ENCODE measurements at places on chromosomes 5 and 9.

GRCh38 chr9:71223953-71224538, 102.6 kb upstream of the TRPM3 start:
- DNase-seq = no peak

- no peak for DNase-seq
These were observed 29.9 kb upstream of the MYOT start for GRCh38 chr5:137837491-137838394.

- no peak for DNase-seq
These were observed 74.4 kb upstream of the RUSC2 start for GRCh38 chr9:35415402-35416097.

DNA sequence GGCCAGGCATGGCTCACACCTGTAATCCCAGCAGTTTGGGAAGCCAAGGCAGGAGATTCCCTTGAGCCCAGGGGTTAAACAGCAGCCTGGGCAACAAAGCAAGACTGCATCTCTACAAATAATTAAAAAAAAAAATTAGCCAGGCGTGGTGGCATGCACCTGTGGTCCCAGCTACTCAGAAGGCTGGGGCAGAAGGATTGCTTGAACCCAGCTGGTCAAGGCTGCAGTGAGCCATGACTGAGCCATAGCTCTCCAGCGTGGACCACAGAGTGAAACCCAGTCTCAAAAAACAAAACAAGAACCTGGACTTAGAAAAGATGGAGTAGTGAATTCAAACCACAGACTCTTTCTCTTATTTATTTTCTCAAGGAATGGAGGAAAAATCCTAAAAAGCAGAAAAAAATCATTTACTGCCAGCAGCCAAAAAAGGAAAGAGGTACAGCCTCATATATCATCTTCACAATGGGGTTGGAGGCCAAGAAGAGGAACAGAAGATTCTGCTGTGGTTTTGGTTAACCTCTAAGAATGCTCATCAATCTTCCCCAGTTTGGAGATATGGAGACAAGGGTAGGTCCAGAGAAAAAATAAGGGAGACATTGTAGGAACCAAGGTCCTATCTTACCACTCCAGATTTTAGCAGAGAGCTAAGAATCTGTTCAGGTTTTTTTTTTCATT, 40.0 kb upstream of the MYO10 start:
- DNase-seq = no peak

- DNase-seq = no peak
These were observed 457.3 kb downstream of the DMAC1 start for GRCh38 chr9:7342229-7342628.

DNA sequence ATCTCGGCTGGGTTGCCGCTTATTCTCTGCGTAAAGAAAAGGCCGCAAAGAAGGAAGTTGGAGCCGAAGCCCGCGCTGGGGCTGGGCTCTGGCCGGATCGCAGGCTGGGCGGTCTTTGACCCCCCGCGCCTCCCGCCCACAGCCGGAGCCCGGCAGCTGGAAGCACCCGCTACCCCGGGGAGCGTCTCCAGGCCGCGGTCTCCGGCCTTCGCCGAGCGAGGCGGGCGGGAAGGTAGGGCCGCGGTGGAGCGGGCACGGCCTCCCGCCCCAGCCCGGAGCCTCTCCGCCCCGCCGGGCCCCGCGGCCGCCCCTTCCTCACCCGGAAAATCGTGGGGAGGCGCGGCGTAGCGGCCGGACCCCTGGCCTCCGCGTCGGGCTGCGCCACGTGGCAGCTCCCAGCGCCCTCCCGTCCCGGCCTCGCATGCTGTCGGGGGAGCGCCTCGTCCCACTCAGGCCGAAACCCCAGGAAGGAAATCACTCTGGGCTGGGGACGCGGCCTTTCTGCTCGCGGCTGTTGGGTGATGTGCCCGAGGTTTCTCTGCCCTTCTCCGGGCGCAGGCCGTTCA, 12.0 kb downstream of the FOXD1 start:
- no peak for DNase-seq

DNA sequence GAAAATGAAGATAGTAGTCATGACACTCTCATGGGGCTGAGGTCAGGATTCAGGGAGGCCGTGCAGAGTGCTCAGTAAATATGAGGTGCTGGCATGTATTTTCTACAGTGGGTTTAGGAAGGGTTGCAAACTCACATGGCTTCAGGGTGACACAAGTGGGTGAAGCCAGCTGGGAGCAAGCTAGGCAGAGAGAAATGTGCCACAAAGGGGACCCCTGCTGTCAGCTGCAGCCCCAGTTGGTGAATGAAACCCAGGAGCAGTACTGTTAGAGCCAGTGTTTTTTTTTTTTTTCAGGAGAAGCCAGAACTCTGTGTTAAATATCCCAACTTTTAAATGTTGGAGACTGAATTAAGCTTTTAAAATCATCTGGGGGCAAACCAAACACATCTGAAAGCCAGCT, 75.3 kb downstream of the INSYN2B start:
- DNase-seq = no peak

DNA sequence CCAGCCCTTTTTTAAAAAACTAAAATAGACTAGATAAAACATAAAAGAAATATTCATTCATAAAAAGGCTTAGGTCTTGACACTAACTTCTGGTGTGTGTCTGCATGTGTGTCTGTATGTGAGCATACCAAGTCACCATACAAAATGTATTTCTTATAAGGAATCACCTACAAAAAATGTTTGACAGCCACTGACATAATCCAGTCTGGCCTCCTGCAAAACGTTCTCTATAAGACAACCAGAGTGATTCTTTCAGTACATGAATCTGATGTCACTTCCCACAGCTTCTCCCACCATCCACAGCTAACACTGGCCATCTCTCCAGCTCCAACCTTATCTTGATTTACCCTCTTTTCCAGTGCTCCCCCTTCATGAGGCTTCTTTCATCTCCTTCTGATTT, 192.3 kb downstream of the TLE1 start:
- no peak for DNase-seq

DNA sequence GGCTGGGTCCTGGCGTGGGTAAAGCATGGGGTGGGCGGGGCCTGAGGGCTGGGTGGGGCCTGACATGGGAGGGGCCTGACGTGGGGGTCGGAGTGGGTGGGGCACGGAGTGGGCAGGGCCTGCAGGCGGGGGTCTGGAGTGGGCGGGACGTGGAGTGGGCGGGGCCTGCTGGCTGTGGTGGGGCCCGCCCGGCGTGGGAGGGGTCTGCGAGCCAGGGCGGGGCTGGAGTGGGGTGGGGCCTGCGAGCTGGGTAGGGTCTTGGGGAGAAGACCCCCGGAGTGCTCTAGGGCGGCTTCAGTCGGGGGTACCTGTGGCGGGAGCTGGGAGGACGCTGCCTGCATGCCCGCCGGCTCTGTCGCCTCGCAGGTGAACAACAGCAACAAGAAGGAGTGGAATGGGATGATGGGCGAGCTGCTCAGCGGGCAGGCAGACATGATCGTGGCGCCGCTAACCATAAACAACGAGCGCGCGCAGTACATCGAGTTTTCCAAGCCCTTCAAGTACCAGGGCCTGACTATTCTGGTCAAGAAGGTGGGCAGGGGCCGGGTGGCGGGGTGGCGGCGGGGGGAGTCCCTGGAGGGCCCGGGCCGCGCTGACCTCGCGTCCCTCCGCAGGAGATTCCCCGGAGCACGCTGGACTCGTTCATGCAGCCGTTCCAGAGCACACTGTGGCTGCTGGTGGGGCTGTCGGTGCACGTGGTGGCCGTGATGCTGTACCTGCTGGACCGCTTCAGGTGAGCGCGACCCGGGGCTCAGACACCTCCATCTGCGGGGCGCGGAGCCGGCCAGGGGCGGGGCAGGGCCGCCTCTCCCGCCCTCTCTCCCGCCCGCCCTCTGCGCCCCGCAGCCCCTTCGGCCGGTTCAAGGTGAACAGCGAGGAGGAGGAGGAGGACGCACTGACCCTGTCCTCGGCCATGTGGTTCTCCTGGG, 8.0 kb downstream of the LRRC26 start:
- DNase-seq = no peak

DNA sequence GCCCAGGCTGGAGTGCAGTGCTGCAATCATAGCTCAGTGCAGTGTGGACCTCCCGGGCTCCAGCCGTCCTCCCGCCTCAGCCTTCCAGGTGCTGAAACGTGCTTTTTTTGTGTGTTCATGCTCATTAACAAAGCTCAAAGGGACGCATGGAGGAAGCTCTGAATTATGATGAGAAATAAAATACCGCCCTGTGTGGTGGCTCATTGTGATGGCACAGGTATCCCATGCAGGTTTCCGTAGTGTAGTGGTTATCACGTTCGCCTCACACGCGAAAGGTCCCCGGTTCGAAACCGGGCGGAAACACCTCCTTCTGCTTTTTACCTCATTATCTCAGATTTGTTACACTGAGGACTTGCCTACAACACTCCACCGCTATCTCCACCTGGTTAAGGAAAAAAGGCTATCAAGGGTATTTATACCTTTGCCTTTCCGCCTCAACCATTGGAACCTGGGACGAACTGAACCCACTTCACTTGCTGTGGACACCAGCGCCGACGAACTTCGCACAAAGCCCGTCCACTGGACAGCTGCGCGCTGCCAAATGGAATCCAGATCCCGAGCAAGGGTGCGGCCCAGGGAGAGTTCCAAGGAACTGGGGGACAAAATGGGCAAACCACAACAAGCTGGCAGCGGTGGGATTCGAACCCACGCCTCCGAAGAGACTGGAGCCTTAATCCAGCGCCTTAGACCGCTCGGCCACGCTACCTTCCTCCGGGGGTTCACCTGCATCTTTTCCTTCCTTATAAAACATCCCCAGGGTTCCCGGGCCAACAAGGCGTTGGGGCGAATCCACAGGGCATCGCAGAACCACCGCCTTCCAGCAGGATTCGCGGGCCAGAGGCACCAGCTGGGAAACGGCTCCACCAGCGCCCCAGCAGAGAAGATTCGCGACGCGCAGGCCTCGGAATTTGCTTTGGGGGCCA, 26.3 kb downstream of the OR2V2 start:
- no peak for DNase-seq

GRCh38 chr5:74257645-74258313, 382.7 kb downstream of the ENC1 start:
- DNase-seq = peak; percentile 84

- DNase-seq = no peak
These were observed 46.0 kb upstream of the FREM1 start for GRCh38 chr9:14956208-14956607.

DNA sequence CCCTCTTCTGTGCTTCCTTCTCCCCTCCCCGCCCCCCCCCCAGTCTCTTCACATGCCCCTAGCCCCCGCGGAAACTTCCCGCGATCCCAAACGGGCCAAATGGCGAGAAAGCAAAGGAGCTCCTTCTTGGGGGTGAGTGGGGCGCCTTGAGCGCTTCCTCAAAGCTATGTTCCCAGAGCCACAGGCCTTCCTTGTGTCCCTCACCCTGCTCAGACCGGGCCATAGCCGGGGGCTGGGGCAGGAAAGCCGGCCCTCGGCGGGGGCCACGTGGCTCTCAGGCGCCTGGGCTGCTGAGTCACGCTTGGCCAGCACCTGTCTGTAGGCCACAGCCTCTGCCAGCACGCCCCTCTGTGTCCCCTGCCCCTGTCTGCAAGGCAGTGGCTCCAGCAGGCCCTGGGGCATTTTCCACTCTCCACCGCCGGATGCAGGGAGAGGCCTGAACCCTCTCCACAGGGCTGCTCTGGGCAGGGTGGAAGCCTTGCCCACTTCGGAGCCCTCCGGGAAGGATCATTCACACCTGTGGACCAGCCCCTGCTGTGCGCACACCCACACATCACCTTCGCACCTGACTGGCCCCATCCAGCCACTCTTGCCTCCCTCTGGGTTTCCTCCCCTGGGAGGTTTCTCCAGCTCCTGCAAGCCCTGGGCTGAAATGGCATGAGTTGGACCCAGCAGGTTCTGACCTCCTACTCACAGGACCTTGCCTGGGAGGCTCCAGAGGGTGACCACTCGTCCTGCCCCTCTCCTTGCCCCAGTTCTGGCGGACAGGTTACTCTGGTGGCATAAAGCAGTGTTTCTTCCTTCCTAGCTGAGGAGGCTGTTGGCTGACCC, 1.2 kb upstream of the SQSTM1 start:
- peak; percentile 77 for DNase-seq

DNA sequence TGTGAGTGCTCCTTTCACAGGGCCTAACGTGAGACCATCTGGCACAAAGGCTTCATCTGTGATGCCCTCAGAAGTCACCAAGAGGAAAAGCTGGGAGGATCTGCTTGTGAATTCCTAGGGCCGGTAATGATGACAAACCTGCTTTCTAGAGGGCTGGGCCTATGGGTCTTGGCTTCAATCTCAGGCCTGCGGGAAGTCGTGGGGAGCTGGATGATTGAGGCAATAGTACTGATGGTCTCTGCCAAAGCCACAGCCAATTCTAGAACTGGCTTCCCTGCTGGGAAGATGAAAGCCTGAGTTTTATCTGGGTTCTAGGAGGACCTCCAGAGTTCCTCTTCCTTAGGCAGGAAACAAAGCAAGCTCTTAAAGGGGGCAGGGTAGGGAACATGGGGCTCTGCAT, 102.7 kb downstream of the TMEM215 start:
- no peak for DNase-seq

GRCh38 chr9:134445000-134445399, 118.7 kb downstream of the RXRA start:
- DNase-seq = no peak

DNA sequence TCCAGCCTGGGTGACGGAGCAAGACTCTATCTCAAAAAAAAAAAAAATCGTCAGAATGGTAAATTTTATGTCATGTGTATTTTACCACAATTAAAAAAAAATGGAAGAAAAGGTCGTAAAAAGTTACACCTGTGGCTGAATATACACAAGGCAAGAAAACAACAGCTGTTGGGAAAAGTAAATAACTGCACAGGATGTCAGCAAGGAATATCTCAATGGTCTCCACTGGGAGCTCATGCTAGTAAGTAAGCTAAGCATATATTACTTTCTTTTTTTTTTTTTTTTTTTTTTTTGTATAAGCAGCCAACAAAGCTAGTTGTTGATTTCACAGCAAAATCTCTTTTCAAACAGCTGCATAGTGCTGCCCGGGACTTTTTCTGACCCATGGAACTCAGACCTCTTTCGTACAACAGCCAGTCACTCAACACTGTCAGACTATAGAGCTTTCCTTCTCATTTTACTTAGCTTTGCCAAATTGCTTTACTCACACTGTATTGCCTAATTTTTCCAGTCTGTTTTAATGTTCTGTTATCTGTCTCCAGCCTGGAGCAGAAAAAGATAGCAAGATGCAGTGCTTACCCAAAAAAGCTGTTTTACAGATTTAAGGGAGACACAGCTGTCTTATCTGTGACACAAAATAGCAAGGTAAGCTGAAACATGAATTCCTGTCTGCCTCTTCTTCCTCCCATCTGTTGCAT, 175.9 kb downstream of the ENC1 start:
- no peak for DNase-seq

DNA sequence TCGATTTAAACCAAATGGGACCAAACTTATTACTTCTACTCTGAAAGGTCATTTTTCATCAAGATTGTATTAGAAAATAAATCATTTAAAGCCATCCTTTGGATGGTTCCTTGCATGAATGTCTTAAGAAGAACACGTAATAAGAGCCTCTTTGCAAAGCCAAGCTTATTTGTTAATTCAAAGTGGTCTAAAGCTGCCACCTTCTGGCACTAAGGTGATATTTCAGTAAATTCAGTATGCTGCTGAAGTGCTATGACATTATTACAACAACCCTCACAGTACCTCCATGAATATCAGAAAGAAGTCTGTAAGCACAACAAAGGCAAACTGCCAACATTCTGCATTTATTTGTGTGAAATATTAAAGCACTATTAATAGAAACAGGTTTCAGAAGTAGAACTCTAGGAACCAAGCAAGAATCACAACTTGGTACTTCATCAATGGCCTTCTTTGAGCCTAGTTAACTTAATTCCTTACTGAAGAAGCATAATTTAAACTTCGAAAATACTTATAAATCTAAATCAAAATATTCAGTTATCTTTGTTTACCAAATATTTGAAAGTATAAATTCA, 53.1 kb upstream of the TYRP1 start:
- no peak for DNase-seq

- DNase-seq = no peak
These were observed 168.8 kb downstream of the GABBR2 start for GRCh38 chr9:98539954-98540353.
